Omental fat pad (tissue), 4 donors: ENCODE measurements at places on chromosomes 4 and X.

GRCh38 chr4:85761803-85762528, 287.0 kb downstream of the ARHGAP24 start:
- no peak for DNase-seq

DNA sequence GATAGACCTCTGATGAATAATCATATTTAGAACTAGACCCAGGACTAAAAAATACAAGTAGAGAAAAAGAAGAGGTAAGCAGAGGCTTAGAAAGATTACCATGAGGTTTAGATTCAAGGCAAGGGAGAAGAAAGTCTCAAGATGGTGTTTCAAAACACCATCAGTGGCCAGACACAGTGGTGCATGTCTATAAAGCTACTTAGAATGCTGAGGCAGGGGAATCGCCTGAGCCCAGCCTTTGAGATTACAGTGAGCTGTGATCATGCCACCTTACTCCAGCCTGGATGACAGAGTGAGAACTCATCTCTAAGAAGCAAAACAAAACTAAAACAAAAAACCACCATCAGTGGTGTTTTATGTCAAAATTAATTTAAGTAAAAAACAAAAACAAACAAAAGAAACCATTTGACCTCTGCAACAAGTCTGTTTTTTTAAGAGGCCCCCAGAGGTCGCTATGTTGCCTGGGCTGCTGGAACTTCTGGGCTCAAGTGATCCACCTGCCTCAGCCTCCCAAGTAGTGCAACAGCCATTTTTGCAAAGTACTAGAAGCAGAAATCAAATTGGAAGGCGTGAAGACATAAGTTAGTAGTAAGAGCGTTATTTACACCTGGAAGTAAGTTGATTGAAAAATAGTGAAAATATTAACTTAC, 784.3 kb downstream of the ADGRL3 start:
- no peak for DNase-seq

GRCh38 chr4:37324546-37324945, 80.0 kb downstream of the NWD2 start:
- DNase-seq: no peak

GRCh38 chr4:25770847-25771246, 91.9 kb downstream of the SEL1L3 start:
- DNase-seq: no peak

DNA sequence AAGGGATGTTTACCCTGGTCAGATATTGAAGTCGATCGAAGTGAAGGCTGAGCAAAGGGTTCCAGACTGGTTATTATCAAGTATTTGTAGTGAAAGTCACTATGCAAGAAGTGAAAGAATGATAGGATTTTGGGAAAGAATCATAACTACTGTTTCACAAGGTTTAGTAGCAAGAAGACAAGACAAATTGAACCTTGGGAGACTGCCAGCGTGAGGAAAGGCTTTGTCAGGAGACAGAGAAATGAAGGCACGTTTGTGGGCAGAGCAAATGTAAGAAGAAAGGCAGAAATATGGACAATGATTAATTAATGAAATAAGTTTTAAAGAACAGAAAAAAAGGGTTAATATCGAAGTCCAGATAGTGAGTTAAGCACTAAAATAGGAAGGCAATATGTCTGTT, 456.8 kb downstream of the TRIML1 start:
- DNase-seq: no peak

GRCh38 chr4:113169368-113169767, 119.9 kb downstream of the ANK2 start:
- DNase-seq: no peak

DNA sequence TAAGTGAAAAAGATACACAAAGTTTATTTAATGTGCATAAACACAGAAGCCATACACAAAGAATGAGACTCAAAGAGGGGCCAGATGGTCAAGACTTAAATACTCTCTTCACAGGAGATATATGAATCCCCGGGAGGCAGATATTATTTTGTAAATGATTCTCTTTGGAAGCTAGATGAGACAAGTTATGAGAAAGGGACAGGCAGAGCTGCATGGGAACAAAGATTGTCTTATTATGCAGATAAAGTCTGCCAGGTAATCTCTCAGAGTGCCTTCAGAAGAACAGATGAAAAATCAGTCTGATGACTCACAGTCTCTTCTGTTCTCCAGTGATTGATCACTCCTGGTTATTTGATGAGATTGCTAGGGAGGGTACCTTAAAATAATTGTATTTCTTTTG, 89.0 kb downstream of the NAF1 start:
- no peak for DNase-seq
